HEK293T (cell line): ENCODE measurements at places on chromosomes 1 and 21.

GRCh38 chr1:4532656-4533055 is 121.8 kb upstream of the AJAP1 start:
- no peak for DNase-seq

DNA sequence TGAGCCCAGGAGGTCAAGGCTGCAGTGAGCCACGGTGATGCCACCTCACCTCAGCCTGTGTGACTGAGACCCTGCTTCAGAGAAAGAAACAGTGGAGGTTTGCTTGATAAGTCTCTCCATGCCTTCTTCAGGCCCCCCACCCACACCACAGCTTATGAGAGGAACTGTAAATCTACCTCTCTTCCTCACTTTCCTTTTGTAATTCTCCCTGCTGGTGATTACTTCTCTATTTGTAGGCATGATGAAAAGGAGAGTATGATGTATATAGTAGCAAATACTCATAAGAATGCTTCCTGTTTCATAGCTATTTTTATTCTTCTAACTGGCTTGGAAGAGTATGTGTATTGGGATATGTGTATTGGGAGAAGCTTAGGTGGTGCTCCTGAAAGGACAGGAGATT is 186.3 kb downstream of the VPS13D start:
- DNase-seq: no peak

DNA sequence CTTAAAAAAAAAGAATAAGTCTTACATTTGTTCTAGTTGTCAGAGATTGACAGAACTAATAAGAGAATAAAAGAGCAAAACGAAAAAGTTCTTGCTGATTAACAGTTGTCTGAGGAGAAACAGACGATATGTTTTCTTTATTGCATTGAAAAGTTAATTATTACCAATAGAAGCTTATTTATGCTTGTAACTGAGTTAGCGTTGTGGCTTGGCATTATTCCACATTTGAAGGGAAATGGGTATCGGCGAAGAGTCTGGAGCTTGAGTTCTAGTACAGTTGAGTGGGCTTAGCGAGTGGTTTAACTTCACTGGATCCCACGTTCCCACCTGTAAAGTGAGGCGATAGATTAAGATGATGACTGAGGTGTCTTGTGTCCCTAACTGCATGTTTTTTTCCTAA is 109.0 kb downstream of the SDCCAG8 start:
- no peak for DNase-seq

GRCh38 chr1:244325056-244325758 is 126.5 kb downstream of the ADSS2 start:
- DNase-seq: no peak

- peak; percentile 8 for DNase-seq
Measured at GRCh38 chr1:193707271-193708021, 521.0 kb upstream of the B3GALT2 start.

- no peak for DNase-seq
Measured at GRCh38 chr1:18032172-18032859, 75.3 kb upstream of the IGSF21 start.

DNA sequence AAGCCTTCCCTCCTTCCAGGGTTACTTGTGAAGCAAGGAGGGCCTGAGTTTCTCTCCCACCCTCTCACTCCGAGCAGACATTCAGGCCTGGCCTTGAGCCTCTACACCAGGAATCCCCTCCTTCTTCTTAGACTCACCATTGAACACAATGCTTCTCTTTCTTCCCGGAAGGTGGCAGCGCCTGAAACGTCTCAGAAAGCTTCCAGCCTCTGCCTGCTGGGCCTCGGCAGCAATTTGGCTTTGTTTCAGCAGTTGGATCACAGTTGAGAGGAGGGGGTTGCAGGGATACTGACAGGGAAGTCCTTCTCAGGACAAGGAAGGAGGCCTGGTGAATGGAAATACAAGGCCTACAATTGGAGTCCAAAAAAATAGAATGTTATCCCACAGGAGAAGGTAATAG is 6.3 kb downstream of the CLDN8 start:
- DNase-seq: no peak
